Smooth muscle cell of bladder (primary cell): ENCODE measurements at places on chromosomes 5 and 9. TPM values are rescaled to one million over a fixed set of nuclear protein-coding genes. Genes with fewer than 3 reads are reported as not detected.

Gene LAMC3
- 0.09 and 0.28 TPM in 2 replicates for total RNA-seq

Gene PCDHGB4
- total RNA-seq = 26.9 and 27.5 TPM in 2 replicates

Gene GAS1
- total RNA-seq = 85.8 and 306 TPM in 2 replicates

Gene CLTA
- total RNA-seq = 281 and 295 TPM in 2 replicates

Gene CDKN2A
- 9.5 and 10.1 TPM in 2 replicates for total RNA-seq

Gene ADAMTS6
- total RNA-seq = 58.6 and 72.2 TPM in 2 replicates

Gene ADAMTSL1
- 7.4 and 26.1 TPM in 2 replicates for total RNA-seq

Gene GLDC
- 1.4 TPM in 1 of 2 replicates, not detected in the other for total RNA-seq

Gene CSF2
- 0.18 TPM in 1 of 2 replicates, not detected in the other for total RNA-seq

Gene LCN2
- not detected in 2 replicates for total RNA-seq

Gene AIF1L
- under 0.01 TPM in 2 replicates for total RNA-seq

Gene PCDHGA2
- 2.7 and 2.8 TPM in 2 replicates for total RNA-seq

Gene PTPA
- total RNA-seq = 103 and 129 TPM in 2 replicates

Gene GFI1B
- total RNA-seq = not detected in 2 replicates

Gene BARHL1
- not detected in 2 replicates for total RNA-seq

Gene ANKS6
- 11.2 and 13.7 TPM in 2 replicates for total RNA-seq

Gene TPPP
- total RNA-seq = 0.09 and 0.14 TPM in 2 replicates

Gene CFAP77
- total RNA-seq = 0.14 TPM in 1 of 2 replicates, not detected in the other

Gene TRPM3
- 0.85 and 0.92 TPM in 2 replicates for total RNA-seq

Gene CCDC69
- 8.1 and 13.2 TPM in 2 replicates for total RNA-seq

Gene STOM
- 366 and 500 TPM in 2 replicates for total RNA-seq

Gene SPINK6
- total RNA-seq = 3.1 and 15.6 TPM in 2 replicates

Gene DELE1
- 32.4 and 32.7 TPM in 2 replicates for total RNA-seq

Gene IQGAP2
- total RNA-seq = 14.2 and 24.0 TPM in 2 replicates

Gene KIF27
- 3.8 and 5.1 TPM in 2 replicates for total RNA-seq

Gene MACIR
- 2.6 and 4.5 TPM in 2 replicates for total RNA-seq

Gene GDA
- not detected in 2 replicates for total RNA-seq

Gene ITGA2
- 16.4 and 17.5 TPM in 2 replicates for total RNA-seq

Gene ADGRV1
- 0.18 and 0.28 TPM in 2 replicates for total RNA-seq

Gene SLC6A18
- not detected in 2 replicates for total RNA-seq

Gene PHF24
- total RNA-seq = under 0.01 TPM in 1 of 2 replicates, not detected in the other

Gene CD14
- 2.9 and 8.8 TPM in 2 replicates for total RNA-seq

Gene GOLM1
- 56.9 and 81.4 TPM in 2 replicates for total RNA-seq

Gene LCN1
- total RNA-seq = 0.28 and 0.65 TPM in 2 replicates

Gene GPX3
- 20.1 and 35.2 TPM in 2 replicates for total RNA-seq

Gene TRMT10B
- total RNA-seq = 2.9 and 3.4 TPM in 2 replicates

Gene SLC36A3
- not detected in 2 replicates for total RNA-seq

Gene PCDHGA4
- total RNA-seq = 3.3 and 4.5 TPM in 2 replicates

Gene MARCHF11
- not detected in 2 replicates for total RNA-seq

Gene RASEF
- total RNA-seq = 0.14 and 0.18 TPM in 2 replicates

Gene IL5
- not detected in 2 replicates for total RNA-seq

Gene TLE1
- total RNA-seq = 32.9 and 38.8 TPM in 2 replicates

Gene CCDC183
- 0.28 and 0.46 TPM in 2 replicates for total RNA-seq

Gene HAND1
- total RNA-seq = not detected in 2 replicates

Gene CETN3
- 8.5 and 17.1 TPM in 2 replicates for total RNA-seq

Gene HMCN2
- total RNA-seq = under 0.01 TPM in 2 replicates

Gene SLC36A2
- not detected in 2 replicates for total RNA-seq

Gene QRFP
- not detected in 2 replicates for total RNA-seq

Gene TJP2
- 29.6 and 41.8 TPM in 2 replicates for total RNA-seq

Gene FCHSD1
- 15.4 and 19.0 TPM in 2 replicates for total RNA-seq

Gene C9orf50
- 0.14 and 0.18 TPM in 2 replicates for total RNA-seq

Gene CMYA5
- total RNA-seq = 1.3 and 3.0 TPM in 2 replicates

Gene OTP
- total RNA-seq = not detected in 2 replicates

Gene ZMAT2
- total RNA-seq = 63.7 and 78.2 TPM in 2 replicates

Gene DMRTA1
- total RNA-seq = 0.14 and 0.28 TPM in 2 replicates

Gene C5orf58
- not detected in 2 replicates for total RNA-seq
